ENCODE measurements at places on chromosomes 7 and 10. TPM values are rescaled to one million over a fixed set of nuclear protein-coding genes. Genes with fewer than 3 reads are reported as not detected.

EIF4EBP2 gene
- total RNA-seq = 54.5 TPM

NEURL1 gene
- 0.96 TPM for total RNA-seq

LIPJ gene
- total RNA-seq = 0.19 TPM

RBP4 gene
- total RNA-seq = not detected

ABCB4 gene
- total RNA-seq = not detected

UNCX gene
- total RNA-seq = not detected

DNA sequence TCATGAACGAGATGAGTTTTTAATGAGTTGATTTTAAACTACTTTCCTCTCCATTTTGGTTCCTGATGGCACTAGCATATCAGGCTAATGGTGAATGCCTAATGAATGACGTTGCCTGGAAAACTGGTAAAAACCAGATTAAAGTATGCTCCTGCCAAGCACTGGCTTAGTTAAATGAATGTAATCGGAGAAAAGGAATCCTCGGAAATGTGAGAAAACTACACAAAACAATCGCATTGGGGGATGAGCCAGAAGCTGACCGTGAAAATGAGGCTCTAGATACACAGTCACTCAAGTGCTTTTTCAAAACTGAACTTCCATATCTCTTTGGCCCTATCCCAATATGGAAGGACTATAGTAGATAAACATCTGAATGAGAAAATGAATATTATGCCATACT lies 153.8 kb upstream of the COL1A2 start:
- H3K4me3 ChIP-seq = no peak overlapping the region
- no peaks in the 10 kb centered on the region for H3K27me3 ChIP-seq
- DNase-seq = no peak
- no peak overlapping the region for H3K27ac ChIP-seq
- H3K36me3 ChIP-seq = no peaks in the 10 kb centered on the region

GRCh38 chr10:75967491-75967890 lies 536.1 kb downstream of the LRMDA start:
- DNase-seq = no peak
- no peaks in the 10 kb centered on the region for H3K36me3 ChIP-seq
- no peak overlapping the region for H3K4me3 ChIP-seq
- no peaks in the 10 kb centered on the region for H3K27me3 ChIP-seq
- H3K27ac ChIP-seq = no peak overlapping the region

- H3K36me3 ChIP-seq = no peaks in the 10 kb centered on the region
- no peak overlapping the region for H3K27ac ChIP-seq
- no peak for DNase-seq
- no peaks in the 10 kb centered on the region for H3K4me1 ChIP-seq
- H3K27me3 ChIP-seq = no peaks in the 10 kb centered on the region
Measured at GRCh38 chr10:126127481-126128029, 231.2 kb downstream of the FANK1 start.

- no peak overlapping the region for H3K4me3 ChIP-seq
- H3K4me1 ChIP-seq = no peaks in the 10 kb centered on the region
- no peak for DNase-seq
- no peak overlapping the region for H3K27ac ChIP-seq
- H3K27me3 ChIP-seq = no peaks in the 10 kb centered on the region
Measured at GRCh38 chr10:13743101-13743693, 156.4 kb downstream of the PRPF18 start.

GRCh38 chr10:121999301-121999700 lies 10.3 kb downstream of the TACC2 start:
- H3K4me3 ChIP-seq = no peak overlapping the region
- DNase-seq = no peak
- no peaks in the 10 kb centered on the region for H3K27me3 ChIP-seq
- H3K36me3 ChIP-seq = no peaks in the 10 kb centered on the region
- H3K4me1 ChIP-seq = no peaks in the 10 kb centered on the region

GRCh38 chr7:63072806-63073205 lies 925.8 kb upstream of the ZNF722 start:
- H3K36me3 ChIP-seq = no peaks in the 10 kb centered on the region
- DNase-seq = no peak
- H3K27ac ChIP-seq = no peak overlapping the region
- no peaks in the 10 kb centered on the region for H3K27me3 ChIP-seq
- no peaks in the 10 kb centered on the region for H3K4me1 ChIP-seq
- no peak overlapping the region for H3K4me3 ChIP-seq

DNA sequence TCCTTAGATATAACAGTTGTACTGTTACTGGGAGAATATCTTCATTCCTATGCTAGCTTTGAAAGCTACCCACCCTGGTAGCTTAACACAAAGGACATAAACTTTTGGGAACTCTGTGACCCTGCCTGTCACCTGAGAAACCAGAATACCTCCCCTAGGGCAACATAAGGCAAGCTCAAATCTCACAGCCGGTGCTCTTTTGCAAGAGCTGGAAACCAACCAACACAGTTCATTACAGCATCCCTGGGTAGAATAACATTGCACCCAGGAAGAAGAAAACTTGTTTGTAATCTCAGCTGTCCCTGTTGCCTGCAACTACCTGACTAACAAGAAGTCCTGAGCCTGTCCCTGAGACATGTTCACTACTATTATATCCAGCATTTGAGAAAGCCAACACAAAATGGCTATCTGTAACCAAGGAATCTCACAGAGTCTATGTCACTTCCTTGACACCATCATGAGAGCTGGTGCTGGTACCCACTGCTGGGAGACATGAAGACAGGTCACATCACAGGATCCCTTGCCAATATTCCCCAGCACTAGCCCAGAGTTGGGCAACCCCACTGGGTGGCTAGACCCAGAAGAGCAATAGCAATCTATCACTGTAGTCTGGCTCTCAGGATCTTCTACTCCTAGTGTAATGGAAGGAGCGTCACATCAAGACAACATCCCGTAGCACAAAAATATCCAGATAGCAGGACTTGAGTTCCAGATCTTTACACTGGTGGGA lies 31.3 kb downstream of the AKR1C3 start:
- no peak overlapping the region for H3K27ac ChIP-seq
- no peaks in the 10 kb centered on the region for H3K27me3 ChIP-seq
- no peak overlapping the region for H3K4me3 ChIP-seq
- DNase-seq = no peak
- H3K36me3 ChIP-seq = no peaks in the 10 kb centered on the region

DNA sequence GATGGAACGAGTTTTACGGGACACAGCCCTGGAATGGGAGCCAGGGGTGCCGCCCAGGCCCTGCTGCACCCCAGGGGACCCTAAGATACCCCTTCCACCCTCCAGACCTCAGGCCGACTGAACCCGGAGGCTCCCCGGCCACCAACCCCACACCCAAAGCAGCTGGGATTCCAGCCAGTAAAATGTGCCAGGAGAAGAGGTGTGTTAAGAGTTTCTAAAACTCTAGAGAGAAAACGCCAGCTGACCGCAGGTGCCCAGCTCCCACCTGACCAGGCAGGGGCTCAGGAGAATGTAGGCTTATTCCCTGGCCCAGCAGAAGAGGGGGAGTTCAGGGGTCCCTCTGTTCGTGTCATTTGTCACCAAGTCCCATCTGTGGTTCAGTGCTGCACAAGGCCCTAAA lies 17.5 kb downstream of the NUDT1 start:
- no peak for DNase-seq
- no peaks in the 10 kb centered on the region for H3K4me1 ChIP-seq
- H3K36me3 ChIP-seq = no peaks in the 10 kb centered on the region
- no peak overlapping the region for H3K4me3 ChIP-seq
- no peak overlapping the region for H3K27ac ChIP-seq

DNA sequence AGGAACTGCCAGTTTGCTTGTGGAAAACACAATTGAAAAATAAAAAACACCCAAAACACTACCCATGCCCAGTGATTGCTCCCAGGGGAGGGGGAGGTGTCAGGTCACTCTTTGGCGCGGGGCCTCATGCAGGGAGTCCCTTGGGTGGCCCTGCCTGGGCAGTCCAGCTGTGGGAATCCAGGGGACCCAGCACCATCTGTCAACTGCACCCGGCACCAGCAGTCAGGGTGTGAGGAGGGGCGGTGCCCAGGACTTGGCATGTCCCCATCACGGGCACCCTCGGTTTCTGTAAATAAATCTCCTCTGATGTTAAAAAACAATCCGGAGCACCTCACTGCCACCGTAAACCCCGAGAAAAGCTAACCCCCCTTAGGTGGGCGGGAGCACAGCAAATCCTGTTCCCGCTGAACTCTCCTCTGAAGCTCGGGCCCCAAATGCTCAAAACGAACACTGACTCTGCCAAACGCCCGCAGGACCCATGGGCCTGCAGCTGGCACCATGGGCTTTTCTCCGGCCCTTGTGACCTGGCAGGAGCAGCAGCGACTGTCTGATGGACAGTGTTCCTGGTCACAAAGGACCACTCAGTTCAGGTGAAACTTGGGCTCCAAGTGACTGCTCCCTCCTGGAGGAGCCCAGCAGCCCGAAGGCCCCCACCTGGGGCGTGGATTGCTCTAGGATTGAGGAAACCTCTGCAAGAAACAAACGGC lies 18.5 kb upstream of the EN2 start:
- H3K36me3 ChIP-seq = no peaks in the 10 kb centered on the region
- no peak for DNase-seq
- no peaks in the 10 kb centered on the region for H3K4me1 ChIP-seq
- no peak overlapping the region for H3K27ac ChIP-seq
- no peak overlapping the region for H3K4me3 ChIP-seq

DNA sequence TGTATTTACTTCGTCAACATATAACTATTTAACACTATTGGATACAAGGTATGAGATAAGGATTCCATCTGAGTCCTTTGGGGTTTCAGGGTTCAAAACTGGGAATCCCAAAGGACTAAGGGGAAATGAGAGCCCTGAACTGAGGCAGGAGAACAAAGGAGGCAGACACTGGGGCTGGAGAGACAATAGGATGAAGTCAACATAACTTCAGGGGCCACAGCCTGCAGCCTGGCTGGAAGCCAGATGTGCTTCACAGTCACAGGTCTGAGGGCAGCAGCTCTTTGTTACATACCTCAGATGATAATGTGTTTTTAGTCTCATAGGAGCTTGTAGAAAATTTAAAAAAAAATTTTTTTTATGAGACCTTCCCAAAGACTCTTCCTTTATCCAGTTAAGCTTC lies 73.3 kb downstream of the NRF1 start:
- no peaks in the 10 kb centered on the region for H3K4me1 ChIP-seq
- no peaks in the 10 kb centered on the region for H3K27me3 ChIP-seq
- no peak overlapping the region for H3K4me3 ChIP-seq
- DNase-seq = no peak

DNA sequence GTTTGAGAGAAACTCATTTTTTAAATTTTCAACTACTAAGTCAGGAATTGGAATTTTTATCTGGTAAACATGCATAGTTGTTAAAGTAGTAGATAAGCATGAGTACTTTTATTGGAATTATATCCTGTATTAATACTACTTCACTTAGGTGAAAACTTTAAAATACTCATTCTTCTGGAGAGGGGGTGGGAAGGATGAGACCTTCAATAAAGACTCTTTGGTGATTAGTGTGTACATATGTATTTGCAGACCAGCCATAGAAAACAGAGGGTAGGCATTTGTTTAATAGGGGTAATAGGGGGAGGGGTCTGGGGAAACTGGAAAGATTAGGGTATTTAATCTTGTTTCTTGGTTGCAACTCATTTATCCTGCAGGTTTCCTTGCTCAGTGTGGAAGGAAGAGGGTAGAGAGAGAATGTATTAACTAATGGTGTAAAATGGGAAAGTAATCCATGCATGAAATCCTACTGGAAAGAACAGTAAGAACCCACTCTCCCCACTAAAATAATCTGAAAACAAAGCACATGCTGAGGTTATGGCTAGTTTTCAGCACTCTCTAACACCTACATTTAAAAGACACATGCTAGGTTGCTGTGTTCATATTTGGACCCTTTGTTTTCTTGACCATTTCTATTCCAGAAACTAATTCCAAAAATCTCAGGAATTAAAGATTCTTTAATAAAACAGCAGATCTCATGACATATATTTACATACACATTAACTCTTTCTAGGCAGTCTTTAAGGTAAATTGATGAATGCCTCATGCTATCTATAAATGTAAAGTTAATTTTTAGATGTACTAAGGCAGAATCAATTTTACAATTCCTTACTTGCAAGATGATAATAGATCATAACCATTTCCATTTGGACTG lies 6.2 kb upstream of the IGF2BP3 start:
- peaks cover 67% of the 10 kb centered on the region for H3K27me3 ChIP-seq
- no peak for DNase-seq
- peaks cover 16% of the 10 kb centered on the region for H3K4me1 ChIP-seq
- H3K27ac ChIP-seq = no peak overlapping the region
- H3K36me3 ChIP-seq = no peaks in the 10 kb centered on the region
- no peak overlapping the region for H3K4me3 ChIP-seq

DNA sequence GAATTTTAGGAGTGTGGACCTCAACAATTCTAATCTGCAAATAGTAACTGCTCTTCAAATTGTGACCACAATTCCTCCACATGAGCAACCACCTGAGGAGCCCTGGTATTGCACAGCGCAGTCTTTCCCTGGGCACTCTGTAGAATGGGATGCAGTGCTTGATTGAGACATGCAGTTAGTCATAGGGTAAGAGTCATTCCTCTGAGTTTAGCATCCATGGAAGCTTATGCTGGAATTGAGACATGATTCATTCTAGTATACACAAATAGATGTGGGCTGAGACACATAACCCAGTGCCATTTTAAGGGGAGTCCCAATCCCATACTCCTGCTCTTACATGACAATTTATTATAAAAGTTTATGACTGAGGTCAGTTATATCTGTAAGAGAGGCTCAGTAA lies 582.3 kb upstream of the CNTNAP2 start:
- no peak overlapping the region for H3K4me3 ChIP-seq
- no peaks in the 10 kb centered on the region for H3K27me3 ChIP-seq
- H3K4me1 ChIP-seq = no peaks in the 10 kb centered on the region
- H3K27ac ChIP-seq = no peak overlapping the region
- no peak for DNase-seq

DNA sequence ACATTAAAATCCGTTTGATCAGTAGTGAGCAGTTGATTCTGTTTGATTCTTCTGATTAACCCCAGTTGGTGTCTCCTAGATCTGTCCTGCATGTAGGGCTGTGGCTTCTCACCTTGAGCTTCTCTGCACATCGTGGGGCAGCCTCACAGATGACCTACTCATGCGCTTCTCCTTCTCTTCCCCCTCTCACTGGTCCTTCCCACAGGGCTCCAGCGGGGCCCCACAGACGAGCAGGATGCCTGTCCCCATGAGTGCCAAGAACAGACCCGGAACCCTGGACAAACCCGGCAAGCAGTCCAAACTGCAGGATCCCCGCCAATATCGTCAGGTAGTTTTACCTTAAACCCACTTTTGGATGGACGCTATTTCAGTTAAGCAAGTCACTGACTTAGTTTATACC lies 178.9 kb downstream of the ARHGAP21 start:
- no peak for DNase-seq
- no peaks in the 10 kb centered on the region for H3K27me3 ChIP-seq
- no peaks in the 10 kb centered on the region for H3K36me3 ChIP-seq
- H3K27ac ChIP-seq = no peak overlapping the region
- no peak overlapping the region for H3K4me3 ChIP-seq
- H3K4me1 ChIP-seq = no peaks in the 10 kb centered on the region

DNA sequence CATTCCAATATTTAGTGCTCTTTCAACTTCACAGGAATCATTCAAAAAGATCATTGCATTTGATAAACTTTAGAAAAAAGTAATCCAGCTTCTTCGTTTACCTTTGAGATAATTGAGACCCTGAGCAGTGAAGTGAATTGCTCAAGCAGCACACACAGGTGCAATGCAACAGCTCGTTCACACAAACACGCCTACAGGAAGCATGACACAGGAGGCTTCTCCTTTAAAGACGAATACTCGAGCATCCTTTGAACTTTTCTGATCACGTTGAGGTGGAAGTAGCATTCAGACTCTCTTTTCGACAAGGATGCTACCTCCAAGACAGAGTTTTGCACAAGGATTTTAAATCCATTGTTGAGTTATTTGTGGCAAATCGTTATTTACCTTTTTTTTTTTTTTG lies 18.0 kb upstream of the RSU1 start:
- H3K27me3 ChIP-seq = no peaks in the 10 kb centered on the region
- peak; percentile 57 for DNase-seq
- H3K36me3 ChIP-seq = no peaks in the 10 kb centered on the region

- no peaks in the 10 kb centered on the region for H3K36me3 ChIP-seq
- no peak for DNase-seq
- no peaks in the 10 kb centered on the region for H3K27me3 ChIP-seq
Measured at GRCh38 chr7:113657603-113658002, 261.2 kb downstream of the PPP1R3A start.

Data from CD4-positive, alpha-beta memory T cell (primary cell).